ENCODE measurements at places on chromosomes 12 and 14.

DNA sequence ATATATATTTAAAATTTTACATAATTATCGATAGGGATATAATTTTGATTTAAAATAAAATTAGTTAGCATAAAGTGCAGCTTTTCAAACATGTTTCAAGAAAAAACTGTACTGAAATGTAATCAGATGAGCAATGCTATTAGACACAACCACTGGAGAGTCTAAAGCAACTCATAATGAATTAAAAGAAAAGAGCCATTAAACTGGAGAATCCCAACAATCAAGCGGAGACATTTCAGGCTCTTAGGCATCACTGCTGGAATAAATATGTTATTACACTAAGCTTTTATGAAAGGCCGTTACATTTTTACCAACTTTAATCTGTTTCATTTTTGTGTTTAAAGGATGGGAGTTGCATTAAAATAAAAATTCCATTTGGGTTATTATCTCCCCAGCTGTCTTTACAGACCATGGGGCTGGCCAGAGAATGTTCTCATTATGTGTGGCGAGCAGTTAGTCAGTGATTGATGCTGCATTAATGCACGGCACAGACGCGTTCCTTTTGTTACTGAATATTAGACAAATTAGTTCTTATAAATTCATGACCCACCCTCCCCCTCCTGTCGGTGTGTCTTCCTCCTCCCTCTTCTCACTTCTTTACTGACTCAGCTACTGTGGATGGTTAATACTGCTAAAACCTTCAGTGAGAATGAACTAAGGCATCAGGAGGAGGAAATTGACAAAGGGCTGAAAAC is 156.8 kb downstream of the PDZRN4 start:
- no peak for DNase-seq

DNA sequence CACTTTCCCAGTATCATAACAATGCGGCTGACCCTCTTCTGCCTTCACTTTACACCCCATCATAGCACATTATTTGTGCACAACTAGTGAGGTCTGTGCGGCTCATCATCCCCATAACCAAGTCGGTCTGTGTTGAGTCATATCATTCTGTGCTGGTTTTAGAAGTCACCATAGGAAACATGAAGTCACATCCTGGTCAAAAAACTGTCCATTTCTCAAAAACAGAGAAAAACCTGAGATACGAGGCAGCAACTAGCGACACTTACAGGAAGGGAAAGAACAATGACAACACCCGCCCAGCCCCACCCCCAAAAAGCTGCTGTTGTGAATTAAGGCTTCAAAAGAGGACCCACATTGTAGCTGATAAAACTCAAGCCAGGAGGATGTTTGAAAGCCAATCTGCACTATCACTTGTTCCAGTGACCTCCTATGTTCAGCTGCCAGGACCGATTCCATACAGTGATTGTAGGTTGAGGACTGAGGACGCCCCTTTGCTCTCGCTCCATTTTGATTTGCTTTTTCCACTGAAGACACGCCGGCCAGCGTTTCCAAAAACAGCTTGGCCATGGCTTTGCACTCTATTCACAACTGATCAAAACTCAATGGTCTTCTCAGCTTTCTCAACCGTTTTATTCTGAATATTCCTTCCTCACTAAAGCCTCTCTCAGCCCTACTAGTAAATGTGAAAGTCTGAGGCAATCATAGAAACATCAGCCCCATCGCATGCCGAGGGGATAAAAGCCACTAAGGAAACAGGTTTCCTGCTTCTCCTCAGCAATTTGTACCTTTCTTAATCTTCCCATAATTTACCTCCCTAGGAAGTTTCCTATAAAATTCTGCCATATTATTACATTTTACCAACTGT is 87.5 kb downstream of the DUSP16 start:
- DNase-seq = peak; percentile 19

GRCh38 chr12:48265777-48266176 is 62.7 kb upstream of the OR10AD1 start:
- DNase-seq = no peak

- no peak for DNase-seq
Observed at GRCh38 chr14:77883131-77883846, 83.4 kb downstream of the ADCK1 start.

DNA sequence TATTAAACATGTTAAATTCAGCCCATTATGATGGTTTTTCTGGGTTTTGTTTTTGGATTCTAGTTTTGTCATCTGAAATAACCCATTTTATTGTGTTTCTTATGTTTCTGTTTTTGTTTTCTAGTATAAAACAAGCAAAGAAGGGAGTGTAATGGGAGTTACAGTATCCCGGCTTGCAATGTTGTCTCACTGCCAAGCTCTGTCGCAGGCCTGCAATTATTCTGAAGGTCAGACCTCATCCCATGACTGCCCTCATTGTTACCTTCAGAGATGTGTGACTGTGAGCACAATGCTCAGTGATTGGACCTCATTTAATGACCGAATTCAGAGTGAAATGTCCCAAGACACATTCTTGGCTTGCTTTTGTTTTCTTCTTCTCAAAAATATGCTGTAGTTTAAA is 73.0 kb upstream of the ATF1 start:
- DNase-seq = peak; percentile 7

DNA sequence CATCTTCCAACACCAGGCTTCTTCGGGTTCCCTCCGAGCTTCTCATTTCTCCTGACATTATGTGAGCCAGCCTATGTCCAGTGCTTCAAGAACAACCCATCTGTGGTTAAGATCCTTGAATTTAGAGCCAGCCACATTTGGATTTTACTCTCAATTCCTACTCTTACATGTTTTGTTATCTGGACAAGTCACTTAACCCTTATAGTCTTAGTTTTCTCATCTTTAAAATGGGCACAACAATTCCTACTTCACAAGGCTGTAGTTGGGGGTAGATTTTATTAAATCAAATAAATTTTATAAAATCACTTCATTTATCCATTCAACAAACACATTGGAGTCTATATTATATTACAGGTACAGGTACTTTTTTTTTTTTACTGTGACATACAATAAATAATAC is 105.5 kb upstream of the SLC38A2 start:
- DNase-seq = no peak

DNA sequence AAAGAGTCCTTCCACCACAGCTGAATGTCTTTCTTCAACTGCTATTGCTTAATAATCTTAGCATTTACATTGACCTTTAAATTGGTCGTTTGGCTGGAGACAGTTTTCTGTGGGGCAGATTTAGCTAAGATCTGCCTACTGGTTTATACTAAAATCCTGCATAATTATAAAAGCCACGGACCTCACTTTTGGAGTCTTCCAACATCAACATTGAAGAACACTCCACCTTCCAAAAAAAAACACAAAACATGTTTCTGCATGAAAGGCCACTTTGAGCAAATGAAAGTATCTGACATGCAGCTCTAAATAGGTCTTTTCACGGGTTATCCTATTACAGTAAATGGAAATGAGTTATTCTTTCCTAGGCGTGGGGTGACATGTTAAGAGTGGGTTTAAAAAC is 57.0 kb upstream of the KRR1 start:
- peak; percentile 70 for DNase-seq

DNA sequence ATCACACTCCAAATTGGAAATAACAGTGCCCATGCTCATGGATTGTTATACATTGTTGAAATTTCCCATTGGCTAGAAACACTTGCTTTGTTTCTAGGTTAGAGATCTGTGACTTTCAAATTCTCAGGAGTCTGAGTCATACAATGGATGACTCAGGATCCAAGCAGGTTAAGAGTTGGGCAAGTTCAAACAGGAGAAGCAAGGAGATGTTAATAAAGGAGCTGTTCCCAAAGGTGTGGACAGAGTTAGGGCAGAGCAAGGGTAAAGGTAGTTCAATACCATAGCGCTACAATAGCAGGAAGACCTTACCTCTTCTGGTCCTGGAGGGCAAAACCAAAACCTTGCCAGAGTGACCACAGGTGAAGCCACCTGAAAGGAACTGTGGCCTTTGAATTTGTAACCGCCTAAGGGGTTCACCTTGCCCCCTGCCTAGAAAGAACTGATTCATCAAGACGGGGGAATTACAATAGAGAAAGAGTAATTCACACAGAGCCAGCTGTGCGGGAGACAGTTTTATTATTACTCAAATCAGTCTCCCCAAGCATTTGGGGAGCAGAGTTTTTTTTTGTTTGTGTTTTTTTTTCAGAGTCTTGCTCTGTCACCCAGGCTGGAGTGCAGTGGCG is 4.2 kb upstream of the AMN1 start:
- DNase-seq = peak; percentile 89

DNA sequence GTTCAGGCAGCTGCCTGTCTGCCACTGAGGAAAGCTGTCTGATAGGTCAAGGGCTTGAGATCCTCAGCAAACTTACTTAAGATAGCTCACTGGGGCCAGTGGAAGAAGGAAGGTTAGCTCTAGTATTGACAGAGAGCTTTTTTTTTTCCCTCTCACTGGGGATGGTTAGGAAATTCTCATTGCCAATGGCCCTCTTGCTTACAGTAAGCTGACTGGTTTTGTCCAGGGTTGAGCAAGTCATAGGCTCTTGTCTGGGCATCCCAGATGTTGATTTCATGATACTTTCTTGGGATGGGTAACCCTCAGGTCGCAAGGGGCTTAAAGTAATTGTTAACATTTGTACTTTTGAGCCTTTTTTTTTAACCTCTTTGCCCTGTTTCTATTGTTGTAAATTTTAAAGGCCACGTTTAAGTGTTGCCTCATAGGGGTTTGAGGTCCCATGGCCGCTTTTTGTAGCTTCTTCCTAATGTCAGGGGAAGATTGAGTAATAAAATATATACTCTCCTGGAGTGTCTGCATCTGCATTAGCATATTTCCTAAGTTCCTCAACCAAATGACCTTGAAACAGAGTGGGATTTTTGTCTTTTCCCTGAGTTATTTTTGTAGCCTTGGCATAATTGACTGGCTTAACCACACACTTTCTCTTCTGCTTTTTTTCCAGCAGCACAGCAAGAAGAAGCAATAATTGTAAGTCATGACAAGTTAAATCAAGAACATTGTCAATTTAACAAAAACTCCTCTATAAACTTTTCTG is 716.0 kb downstream of the LRFN5 start:
- no peak for DNase-seq

GRCh38 chr12:84069198-84069597 is 843.4 kb downstream of the SLC6A15 start:
- no peak for DNase-seq

DNA sequence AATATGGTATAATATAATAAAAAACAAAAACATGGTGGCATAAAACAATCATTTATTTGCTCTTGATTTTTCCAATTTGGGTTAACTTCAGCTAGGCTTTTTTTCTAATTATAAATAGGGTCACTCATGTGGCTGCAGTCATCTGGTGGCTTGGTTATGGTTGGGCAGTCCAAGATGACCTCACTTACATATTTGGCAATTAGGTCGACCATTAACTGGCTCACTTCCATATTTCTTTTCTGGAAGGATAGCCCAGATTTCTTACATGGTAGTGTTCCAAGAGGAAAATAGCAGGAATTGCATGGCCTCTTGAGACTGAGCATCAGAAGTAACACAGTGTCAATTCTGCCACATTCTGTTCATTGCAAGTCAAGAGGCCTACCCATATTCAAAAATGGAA is 153.4 kb downstream of the FUT8 start:
- DNase-seq = no peak

- DNase-seq = peak; percentile 80
Observed at GRCh38 chr14:100486025-100486828, 101.0 kb downstream of the BEGAIN start.

- DNase-seq = peak; percentile 65
Observed at GRCh38 chr14:54348001-54348611, 48.7 kb upstream of the CDKN3 start.

DNA sequence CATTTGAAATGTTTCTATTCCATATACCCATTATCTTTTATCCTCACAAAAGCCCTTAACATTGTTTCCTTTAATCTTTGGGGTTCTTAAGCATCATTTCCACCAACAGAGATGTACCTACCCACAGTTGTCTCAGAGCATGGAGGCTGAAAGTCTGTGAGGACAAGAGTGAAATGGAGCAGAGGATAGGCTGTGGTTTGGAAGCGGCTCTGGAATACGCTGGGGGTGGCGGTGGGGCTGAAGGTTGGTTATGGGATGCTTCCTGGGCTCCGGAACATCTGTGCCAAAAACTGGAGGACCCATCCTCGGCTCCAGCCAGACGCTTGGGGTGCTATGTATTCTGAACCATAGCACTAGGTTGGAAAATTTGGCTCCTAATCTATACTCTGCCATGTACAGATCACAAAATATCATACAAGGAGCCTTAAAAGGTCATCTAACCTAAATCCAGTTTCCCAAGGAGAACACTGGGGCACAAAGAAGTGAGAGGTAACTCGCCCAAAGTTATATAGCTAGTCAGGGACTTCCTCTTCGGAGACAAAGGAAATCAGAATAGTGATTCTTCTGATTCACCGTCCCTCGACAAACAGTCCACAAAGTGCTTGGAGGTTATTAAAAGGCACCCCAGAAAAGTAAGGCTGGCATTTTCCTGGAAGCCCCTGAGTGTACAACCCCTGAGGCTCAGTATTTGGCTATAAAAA is 2.5 kb downstream of the PPP1R3E start:
- no peak for DNase-seq

DNA sequence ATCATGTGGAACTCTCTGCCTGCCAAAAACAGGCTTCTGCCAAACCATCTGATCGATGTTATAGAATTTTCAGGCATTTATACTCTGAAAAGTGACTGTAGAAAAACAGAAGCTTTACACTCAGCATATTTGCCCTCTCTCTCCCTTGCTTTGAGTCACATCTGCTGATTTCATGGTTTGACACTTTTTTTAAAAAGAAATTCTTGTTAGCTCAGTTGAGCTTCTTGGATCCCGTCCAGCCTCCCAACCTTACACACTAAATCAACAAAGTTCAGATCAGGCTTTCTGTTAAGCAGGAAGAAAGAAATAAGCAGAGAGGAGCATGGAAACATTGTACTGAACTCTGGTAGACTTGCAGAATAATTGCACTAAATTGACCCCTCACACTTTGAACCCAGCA is 193.6 kb upstream of the SEL1L start:
- peak; percentile 16 for DNase-seq

- no peak for DNase-seq
Observed at GRCh38 chr14:45868863-45869262, 615.9 kb upstream of the MIS18BP1 start.

- no peak for DNase-seq
Observed at GRCh38 chr12:70110085-70110484, 133.1 kb upstream of the CNOT2 start.

DNA sequence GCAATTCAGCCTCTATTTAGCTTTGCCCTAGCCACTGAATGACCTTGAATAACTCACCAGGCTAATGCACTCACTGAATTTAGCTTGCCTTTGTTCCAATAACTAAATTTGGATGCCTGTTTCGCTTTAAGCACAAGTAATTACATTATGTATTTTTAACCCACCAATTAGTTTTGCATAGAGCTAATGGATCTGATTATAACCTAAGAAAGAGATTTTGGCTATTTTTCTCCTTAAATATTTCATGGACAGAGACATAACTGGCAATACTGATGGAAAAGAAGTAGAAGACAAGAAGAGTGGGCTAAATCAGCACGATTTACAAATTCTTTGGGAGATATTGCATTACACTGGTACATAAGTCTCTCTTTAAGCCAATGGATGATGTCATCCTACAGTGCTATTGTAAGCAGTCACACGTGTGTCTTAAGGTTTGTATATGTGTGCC is 85.7 kb downstream of the AKAP6 start:
- no peak for DNase-seq

DNA sequence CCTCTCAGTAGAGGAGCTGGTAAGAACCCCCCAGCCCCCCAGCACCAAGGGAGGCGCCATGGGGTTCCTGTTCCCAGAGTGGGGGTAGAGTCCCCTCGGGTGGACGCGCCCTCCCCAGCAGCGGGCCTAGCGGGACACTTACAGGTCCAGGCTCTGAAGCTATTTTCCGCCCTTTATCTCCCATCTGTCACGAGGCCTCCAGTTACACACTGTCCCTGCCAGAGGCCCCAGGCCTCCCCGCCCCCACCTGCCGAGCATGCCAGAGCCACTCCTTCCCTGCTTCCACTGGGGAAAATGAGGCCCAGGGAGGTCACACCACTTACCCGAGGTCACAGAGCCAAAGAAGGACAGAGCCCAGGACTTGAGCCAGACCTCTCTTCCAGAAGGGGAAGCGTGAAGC is 3.1 kb downstream of the C14orf180 start:
- no peak for DNase-seq

Data from astrocyte of the spinal cord (primary cell).